ENCODE measurements at places on chromosomes 7 and 10.

DNA sequence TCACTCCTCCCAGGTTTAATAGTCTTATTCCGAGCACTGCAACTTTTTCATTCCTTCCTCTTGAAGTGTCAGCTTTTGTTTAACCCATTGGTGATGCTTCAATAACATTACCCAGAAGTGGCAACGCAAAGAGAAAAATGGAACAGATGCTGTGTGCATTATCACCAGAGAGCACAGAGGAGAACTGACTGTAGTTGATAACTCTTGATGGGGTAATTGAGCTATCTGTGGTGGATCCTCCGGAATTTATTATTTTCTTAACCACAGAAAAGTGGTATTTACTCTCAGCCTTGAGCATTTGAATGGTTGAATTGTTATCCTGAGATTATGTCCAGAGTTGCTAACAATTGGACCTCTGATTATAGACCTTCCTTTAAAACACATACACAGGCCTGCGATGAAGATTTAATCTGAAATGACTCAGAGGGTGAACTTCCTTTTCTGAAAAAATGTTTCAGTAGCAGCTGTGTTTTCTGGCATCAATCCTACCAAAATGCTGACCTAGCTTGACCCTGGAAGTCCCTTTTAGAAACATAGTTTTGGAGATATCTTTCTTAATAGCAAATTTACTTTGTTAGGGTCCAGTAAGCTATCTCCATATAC, 1584.4 kb upstream of the LRRTM3 start:
- DNase-seq: no peak

DNA sequence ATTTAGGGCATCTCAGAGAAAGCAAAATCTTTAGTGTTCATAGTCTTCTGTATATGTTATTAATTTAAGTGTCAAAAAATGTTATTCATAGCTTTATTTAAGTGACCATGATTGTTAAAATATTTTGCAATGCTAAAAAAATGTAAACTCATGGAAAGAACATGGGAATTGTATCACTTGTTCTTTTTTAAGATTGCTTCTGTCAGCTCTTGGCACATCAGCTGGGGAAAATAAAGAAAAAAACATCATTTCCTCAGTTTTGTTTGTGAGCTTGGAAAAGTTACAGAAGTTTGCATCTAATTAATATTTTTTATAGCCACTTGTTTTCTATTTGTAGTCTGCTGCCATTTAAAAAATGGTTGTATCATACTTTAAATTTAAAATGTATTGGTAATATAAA, 285.9 kb upstream of the CSTF2T start:
- no peak for DNase-seq

GRCh38 chr10:118961436-118961835, 68.1 kb upstream of the NANOS1 start:
- no peak for DNase-seq

- DNase-seq: no peak
These were observed 70.9 kb downstream of the DAGLB start for GRCh38 chr7:6376820-6377219.

DNA sequence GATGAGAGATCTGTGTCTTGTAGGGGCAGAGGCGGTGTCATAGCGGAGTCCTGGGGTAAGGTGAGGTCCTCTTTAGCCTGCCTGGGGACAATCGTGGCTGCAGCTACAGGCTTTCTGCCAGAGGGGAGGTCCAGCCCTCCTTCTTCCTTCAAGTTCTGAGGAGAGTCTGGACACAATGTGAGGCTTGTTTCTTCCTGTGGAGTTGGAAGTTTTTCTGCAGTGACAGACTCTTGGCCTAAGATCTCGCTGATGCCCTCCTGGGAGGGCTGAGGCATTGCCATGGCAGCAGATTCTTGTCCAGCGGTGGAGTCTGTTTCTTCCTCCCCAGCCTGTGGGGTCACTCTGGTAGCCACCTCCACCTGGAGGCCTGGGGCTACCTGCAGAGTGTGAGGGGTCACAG, 4.4 kb downstream of the NACAD start:
- DNase-seq: no peak

DNA sequence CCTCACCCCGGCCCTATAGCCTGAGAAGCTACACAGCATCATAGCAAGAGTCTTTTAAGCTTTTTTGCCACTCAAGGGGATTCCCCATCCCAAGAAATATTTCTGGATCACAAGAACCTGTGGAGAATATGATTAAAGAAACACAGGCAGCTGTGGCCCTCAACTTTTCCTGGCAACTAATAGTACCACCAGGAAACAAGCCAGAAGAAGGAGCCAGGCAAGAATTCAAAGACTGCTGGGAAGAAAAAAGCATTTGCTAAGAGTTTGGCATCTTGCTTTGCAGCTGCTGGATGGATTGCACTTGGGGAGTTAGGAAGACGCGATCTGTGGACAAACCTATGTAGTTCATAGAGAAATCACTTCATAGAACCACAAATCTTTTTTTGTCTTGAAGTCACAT, 437.8 kb downstream of the PLXDC2 start:
- DNase-seq: no peak

- DNase-seq: no peak
These were observed 273.9 kb downstream of the RPS24 start for GRCh38 chr10:78307576-78307975.

DNA sequence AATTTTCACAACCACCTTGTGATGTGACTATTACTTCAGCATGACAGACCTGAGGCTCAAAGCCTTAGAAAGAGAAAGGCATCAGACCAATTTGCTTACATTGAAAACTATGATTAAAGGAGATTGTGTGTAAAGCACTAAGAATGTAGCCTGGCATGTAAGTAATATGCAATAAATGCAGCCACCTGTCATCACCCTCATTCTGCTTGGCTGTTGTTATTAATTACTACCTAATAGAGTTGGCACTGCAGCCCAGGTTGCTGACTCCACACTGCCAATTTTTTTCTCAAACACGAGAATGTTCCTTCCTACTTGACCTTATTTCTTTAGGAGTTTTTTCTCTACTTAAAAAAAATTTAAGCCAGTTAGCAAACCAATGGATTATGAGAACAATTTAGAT, 61.2 kb upstream of the NPVF start:
- no peak for DNase-seq

DNA sequence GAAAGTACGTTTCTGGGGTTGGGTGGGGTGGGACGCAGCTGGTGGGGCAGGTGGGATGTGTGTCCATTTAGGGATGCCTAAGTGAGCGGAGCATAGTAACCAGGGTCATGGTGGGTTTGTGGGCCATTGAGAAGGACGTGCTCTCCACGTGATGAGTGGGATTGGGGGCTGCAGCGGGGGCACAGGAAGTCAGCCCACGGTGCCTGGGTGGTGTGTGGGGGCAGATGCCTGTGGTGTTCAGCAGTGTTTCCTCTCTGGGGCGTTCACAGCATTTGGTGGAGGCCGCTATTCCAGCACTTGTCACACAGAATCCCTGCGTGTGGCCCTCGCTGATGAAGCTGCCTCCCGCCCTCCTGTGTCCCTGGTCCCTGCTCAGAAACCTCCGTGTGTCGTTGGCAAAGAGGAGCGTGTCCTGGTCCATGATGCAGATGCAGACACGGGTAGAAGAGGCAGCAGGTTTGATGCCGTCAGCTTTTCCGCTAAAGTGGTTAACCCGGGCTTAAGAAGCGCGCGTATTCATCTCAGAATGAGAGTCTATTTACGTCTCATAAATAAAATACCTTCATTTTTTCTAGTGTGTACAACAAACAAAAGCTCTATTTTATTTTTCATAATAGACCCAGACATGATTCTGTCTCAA, 274.2 kb downstream of the ADARB2 start:
- DNase-seq: no peak

Data from activated naive CD4-positive, alpha-beta T cell treated with Interleukin-2 at 50 U/mL for 16 hours (primary cell).